HS-5 (cell line): ENCODE measurements at places on chromosomes 1 and 21.

DNA sequence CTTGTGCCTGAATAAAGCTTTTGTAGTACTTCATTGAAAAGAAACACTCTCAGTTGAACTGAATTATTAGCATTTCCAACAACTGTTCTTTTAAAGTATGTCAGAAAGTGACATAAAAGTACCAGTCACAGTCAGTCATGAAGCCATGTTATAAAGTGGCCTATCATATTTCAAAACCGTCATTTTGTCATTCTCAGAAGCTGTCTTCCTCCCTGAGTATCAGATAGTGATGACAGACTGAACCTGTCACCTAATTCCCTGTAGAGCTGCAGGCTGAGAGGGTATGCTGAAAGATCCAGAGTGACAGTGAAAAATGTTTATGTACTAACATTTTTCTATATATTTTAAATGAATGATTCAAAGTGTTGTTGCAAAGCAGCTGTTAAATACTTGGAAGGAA is 1121.7 kb upstream of the PRMT6 start:
- DNase-seq: no peak

GRCh38 chr1:157803851-157804250 is 16.1 kb downstream of the FCRL1 start:
- no peak for DNase-seq

DNA sequence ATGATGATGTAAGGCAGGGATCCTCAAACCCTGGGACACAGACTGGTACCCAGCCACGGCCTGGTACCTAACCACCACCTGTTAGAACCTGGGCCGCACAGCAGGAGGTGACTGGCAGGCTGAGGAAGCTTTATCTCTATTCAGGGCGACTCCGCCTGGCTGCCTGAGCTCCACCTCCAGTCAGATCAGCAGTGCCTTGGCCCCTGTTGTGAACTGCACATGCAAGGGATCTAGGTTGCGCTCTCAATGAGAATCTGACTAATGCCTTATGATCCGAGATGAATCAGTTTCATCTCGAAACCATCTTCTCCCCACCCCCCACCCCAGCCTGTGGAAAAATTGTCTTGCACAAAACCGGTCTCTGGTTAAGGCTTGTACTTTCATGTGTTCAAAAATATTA is 4.2 kb downstream of the RNPC3 start:
- DNase-seq: no peak

DNA sequence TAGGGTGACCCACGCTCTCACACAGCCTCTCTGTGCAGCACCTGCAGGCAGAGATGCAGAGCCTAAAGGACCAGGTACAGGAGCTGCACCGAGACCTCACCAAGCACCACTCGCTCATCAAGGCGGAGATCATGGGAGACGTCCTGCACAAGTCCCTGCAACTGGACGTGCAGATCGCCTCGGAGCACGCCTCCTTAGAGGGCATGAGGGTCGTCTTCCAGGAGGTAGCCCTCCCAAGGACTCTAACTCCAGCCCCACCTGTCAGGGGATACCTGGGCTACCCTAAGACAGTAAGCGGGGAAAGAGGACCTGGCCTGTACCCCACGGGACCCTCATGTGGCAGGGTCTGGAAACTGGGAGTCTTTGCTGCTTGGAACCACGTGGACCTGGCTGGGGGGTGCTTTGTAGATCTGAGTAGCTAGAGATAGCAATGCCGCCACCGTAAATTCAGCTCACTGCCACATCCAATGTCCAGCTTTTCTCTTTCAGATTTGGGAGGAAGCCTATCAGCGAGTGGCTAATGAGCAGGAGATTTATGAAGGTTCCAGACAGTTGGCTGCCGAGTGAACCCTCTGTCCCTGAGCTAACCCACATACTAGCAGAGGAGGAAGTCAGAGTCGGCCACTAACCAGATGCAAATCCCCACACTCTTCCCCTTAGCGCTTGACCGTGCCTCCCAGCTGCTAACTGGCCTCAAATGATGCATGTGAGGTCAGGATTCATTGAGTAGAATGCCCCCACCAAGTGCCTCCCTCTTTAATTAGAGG is 6.5 kb downstream of the RNF207 start:
- no peak for DNase-seq

DNA sequence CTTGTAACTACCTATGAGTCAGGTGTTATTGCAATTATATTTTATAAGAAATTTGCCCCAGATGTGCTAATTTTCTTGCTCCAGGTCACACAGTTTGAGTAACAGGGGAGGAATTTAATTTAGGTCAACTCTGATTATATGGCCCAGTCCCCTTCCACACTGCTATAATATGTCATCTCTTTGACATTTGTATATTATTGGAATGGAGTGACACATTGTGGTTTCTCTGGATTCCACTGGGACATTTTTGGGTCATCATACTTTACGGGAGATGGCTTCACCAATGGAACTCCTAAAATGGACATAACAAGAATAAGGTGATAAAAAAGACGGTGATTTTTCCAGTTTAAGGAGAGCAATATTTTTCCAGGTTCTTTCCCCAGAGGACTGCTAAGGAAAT is 191.2 kb downstream of the DISC1 start:
- no peak for DNase-seq

DNA sequence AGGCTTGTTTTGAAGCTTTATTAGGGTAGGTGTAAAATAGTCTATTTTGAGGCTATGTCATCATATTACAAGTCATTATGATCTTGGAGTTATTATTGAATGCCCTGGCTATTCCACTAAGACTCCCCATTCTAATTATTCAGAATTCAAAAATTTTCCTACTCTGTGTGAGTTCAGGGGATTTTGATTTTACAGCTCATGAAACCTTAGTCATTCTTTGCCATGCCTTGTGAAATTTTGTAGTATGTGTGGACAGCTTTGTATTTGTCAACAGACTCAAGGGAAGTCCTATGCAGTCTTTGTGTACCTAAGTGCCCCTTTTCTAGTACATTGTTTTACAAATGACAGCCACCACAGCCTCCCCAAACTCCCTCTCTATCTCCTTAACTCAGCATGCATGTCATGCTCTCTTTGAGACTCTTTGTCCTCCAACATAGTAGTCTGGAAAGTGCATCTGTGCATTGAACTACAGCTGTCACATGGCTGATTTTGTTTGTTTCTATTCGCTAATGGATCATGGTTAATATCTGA is 28.0 kb downstream of the CD1D start:
- no peak for DNase-seq
